ENCODE measurements at places on chromosomes 11 and 22.
A peak's percentile ranks its signal among the peaks of the same experiment; 100 is the strongest.

DNA sequence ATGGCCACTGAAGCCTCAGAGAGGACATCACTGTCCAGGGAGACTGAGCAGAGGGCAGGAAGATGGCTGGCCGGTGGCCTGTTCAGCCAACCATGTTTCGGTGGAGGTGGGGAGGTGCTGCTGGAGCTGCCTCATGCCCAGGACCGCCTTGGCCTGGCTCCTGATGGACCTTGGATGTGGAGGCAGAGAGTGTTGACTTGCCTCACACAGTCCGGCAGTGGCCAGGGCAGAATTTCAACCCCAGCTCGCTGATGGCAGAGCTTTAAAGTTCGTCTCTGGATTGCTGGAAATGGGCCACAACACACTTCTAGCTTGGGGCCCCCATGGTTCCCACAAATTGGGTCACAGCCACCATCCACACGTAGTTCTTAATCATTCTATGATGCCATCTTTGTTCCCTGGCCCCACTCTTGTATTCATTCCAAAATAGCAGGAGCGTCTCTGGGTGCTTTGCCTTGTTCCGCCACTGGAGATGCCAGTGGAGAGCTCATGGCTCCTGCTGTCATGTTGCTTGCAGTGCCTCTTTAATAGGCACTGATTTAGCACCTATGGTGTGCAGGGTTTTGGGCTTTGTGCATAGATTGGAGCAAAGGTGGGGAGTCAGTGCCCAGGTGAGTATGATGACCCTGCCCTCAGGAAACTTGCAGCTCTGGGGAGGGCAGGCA lies 5.6 kb downstream of the MAPK8IP1 start:
- DNase-seq = no peak

DNA sequence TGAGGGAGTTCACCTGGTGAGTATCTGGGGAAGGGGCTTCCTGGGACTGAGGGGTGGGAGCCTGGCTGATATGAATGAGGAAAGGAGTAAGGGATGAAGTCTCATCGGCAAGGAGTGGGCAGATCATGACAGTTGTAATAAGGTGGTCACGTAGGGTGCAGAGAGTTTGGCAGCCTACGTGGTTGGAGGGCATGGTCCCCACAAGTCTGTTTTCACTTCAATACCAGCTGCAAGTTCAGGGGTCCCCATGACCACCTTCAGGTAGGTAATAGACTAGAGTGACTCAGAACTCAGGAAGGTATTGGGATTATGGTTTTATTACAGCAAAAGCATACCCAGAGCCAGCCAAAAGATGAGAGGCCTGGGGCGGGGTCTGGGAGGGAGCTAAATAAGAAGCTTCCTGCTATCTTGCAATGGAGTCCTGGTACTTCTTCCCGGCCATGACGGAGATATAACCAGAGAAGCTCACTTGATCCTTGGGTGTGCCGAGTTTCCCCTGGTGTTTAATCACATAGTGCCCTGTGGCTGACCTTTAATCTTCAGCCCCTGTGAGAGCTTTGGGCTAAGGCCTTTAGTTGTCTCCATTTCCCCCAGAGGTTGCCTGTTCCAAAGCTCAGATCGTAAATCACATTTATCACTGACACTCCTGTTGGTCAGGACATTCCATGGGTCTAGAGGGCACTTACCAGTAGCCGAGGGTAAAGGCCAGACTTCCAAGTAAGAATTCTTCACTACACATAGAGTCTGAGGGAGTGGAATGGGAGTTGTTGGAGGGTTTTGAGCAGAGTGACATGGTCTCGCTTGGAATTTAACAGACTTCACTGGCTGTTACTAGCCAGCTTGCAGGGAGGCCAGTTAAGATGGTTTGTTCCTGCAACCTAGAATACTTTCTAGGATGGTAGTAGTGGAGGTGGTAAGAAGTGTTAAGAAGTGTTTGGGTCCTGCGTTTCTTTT lies 9.1 kb downstream of the SLC3A2 start:
- DNase-seq = no peak

DNA sequence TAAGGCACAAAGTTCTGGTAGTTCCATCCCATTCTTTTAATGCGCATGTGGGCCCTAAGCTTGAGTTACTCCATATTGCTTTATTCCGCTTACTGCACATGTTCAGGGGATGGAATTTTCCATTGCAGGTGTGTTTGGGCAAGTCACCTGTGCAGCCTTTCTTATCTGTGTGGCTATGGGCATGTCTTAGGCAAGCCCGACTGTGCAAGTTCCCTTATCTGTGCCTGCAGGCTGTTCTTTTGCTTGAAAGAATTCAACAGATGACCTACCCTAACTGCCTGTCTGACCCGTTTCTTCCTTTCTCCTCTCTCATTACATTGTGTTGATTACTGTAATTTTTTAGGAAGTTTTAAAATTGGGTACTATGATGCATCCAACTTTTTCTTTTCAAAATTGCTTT lies 363.6 kb downstream of the TTC28 start:
- no peak for DNase-seq

- peak; percentile 97 for DNase-seq
Measured at GRCh38 chr22:44133161-44133560, 47.6 kb upstream of the PARVG start.

DNA sequence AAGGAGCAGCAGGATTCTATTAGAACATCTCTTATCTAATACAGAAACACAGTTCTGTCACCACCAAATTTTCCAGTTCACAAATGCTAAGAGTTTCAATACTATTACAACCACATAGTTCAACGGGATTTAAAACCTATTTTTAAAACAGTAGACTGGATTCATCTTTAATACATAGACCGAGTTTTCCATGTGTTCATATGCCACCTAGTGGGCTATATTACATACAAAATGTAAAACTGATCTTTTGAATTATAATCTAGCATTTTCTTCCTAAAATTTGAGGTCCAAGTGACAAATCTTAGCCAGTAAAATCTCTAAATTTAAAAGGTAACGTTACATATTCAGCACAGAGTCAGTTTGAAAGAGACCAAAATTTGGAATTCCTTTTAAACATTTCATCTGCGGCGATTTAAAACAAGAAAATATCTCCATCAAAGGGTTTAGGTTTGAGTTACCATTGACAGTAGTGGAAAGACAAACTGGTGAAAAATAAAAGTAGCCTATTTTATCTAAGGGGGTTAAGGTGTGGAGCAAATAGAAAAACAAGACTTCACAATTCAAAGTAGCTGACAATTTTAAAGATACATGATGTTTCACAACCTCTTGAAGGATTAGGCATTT lies 269.3 kb upstream of the MPPED2 start:
- DNase-seq = peak; percentile 9

DNA sequence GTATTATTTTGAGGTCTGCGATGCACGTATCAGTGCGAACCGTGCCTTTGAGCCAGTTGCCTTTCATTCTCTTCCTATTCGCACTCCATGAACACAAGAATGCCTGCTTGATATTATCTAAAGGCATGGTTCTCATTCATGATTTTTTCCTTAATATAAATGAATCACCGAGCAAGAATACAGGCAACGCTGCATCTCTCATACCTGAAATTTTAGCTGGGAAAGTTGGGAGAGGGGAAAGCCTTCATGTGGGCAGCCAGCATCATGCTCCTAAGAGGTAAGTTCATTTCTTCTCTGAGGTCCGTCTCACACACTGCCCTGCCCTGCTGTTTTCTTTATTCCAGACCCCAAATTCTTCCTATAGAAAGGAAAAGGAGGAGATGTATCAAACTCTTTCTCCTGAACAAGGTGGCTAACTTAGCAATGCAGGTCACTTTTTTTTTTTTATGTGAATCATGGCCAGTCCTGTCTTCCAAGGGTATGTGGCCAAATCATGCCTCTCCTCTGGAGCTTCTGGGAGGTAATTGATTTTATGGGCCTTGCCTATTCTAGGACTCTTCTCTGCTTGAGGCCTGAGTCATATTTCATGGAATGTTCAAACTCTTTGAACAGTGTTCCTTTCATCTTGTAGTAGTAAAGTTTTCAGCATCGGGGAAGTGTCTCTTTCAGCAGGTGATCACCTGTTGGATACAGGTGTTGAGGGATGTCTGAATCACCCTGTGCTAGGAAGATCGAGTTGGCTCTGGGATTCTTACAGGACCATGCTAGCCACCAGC lies 3.2 kb downstream of the GLB1L2 start:
- no peak for DNase-seq

DNA sequence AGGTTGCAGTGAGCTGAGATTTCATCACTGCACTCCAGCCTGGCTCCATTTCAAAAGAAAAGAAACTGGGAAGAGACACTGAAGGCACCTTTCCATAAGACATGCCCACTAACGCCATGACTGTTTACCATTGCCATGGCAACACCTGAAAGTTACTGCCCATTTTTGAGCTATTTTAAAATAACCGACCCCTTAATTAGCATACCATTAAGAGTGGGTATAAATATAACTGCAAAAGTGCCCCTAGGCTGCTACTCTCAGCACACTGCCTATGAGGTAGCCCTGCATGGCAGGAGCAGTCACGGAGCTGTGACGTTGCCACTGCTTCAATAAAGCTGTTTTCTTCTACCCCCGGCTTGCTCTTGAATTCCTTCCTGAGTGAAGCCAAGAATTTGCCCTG lies 9.9 kb upstream of the RNASEH2C start:
- DNase-seq = no peak

GRCh38 chr11:120467627-120468026 lies 43.9 kb upstream of the GRIK4 start:
- no peak for DNase-seq

GRCh38 chr11:69661413-69661715 lies 13.8 kb downstream of the LTO1 start:
- DNase-seq = no peak

DNA sequence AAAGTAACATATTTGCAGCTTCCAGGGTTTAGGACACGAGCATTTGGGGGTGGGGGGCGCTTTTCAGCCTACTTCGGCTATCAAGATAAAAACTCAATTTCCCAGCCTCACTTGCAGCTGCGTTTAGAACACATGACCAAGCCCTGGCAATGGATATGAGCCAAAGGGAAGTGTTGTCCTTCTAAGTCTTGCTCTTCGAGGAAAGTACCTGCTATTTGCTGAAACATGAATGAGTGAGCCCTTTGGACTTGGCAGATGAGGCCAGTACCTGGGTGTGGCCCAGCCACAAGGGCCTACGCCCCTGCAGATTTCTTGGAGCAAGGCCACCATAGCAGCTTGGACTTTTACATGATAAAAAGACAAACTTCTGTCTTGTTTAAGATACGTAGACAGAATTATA lies 60.2 kb upstream of the SORL1 start:
- DNase-seq = no peak

DNA sequence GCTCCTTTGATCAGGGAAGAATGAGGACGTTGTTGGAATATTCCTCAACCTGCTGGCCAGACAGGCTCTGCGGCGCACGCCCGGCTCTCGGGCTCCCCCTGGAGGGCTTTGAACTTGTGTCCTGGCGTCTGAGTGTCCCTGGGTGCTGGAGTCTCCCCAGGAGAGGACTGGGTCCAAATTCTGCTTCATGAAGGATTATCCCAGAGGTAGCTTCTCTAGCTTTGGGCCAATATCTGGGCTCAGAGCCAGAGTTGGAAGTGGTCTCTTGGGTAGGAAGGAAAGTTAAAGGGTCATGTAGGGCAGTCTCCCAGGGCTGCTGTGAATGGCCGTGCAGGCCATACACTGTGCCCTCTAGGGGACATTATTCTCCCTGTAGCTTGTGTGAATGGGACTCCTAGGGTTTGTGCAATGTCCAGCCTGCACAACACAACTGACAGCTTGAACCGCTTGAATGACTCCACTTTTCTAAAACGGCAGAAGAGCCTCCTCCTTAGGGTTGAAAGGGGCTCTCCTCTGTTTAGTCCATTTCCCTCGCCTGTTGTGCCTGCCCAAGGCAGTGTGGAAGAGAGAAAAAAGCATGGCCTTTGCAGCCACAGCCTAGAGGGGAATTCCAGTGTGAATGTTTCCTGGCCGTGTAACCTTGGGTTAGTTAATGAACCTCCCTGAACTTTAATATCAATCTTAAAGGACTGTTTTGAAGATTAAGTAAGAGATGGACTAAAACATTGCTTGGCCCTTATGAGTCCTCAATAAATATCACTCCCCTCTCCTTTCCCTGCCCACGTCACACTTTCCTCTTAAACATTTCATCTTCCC lies 111.2 kb upstream of the THY1 start:
- peak; percentile 36 for DNase-seq

DNA sequence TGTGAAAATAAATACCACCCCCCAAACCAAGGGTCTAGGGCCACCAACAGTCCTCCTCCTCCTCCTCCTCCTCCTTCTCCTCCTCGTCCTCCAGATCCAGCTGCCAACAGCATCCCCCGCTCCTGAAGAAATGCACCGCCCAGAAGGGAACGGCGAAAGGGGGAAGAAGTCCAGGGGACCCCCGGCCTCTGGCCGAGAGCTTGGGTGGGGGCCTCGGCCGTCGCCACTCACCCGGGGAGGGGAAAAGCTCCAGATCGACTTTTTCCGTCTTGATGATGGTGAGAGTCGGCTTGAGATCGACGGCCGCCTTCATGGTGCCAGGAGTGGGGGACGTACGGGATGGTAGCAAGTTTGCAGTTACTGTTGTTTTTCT lies 65.7 kb downstream of the ETS1 start:
- no peak for DNase-seq

DNA sequence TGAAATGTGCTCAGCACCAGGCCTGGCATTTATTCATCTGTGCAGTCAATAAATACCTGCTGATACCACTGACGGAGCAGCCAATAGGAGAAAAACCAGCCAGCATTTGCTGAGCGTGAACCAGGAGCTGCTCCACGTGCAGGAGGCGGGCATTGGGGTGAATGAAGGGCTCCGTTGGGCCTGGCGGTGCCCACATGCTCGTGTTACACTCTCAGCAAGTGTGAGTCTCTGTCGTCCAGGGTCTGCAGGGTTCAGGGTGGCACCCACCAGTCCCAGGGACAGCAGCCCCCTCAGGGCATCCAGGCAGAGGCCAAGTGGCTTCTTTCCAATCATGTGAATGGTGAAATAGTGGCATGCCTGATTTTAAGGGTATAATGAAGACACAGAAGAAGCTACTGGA lies 4.2 kb upstream of the RPS19BP1 start:
- DNase-seq = no peak

GRCh38 chr11:131397675-131398074 lies 27.3 kb downstream of the NTM start:
- no peak for DNase-seq

DNA sequence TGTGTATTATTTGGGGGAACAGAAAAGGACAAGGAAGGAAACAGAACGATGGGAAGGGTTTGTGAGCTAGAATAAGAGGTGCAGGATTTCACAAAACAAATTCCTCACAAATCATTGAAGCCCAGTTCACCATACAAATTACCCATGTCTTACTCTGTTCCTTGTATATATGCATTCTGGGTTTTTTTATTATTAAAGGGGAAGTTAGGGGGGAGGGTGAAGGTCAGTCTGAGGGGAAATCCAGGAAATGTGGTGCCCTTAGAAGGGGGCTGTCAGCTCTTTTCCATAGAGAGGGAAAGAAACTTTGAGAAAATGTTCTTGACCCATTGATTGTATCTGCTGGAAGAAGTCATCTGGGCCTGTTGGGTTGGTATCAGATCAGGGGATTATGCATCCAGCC lies 90.8 kb downstream of the RNF169 start:
- DNase-seq = no peak

GRCh38 chr11:66371627-66372415 lies at the start of gene SLC29A2:
TSS of gene SLC29A2 (minus strand) at chr11:66371760. CDS start at chr11:66371591, 169 bp downstream.
- no peak for DNase-seq

Data from stromal cell of bone marrow (primary cell).